ENCODE measurements at places on chromosomes 5 and 9. TPM values are rescaled to one million over a fixed set of nuclear protein-coding genes. Genes with fewer than 3 reads are reported as not detected.
A peak's percentile ranks its signal among the peaks of the same experiment; 100 is the strongest.

- no peak for DNase-seq
Measured at GRCh38 chr5:128009403-128009802, 74.2 kb upstream of the SLC12A2 start.

DNA sequence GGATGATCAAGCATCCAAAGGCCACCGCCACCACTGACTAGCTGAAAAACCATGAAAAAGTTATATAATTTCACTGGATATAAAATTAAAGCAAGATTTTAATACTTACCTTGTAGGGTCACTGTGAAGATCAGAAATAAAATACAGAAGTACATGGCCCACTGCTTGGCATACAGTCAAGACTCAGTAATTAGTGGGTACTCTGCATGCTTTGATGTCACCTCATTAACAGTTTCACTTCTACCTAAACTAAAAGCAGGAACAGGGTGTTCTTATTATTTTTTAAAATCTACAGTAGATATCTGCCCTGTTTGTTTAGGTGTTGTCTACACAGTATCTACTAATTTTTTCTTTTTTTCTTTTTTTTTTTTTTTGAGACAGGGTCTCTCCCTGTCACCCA lies 66.4 kb downstream of the NFIB start:
- DNase-seq, result no peak

The LECT2 gene
- total RNA-seq, result not detected

DNA sequence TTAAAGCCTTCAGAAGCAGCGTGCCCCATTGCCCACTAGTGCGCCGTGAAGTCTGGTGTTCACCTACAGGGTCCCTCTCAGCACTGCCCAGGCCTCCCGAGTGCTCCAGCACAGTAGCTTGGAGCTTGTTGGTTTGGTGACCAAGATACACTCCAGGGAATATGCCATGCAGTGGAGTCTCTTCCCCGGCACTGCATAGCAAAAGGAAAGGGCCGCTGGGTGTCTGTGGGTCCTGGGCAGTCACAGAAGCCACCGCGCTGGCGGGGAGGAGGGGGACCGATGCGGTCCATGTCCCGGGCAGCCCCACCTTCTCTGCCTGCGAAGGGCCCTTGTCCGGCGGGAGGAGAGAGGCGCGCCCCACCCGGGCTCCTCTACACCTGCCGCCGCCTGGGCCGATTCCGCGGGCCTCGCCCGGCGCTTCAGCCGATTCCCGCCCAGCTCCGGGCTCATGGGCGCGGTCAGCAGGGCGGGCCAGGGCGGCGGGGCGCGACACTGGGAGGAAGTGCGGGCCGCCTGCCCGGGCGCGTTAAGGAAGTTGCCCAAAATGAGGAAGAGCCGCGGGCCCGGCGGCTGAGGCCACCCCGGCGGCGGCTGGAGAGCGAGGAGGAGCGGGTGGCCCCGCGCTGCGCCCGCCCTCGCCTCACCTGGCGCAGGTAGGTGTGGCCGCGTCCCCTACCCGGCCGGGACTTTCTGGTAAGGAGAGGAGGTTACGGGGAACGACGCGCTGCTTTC lies at the start of gene SYK:
Gene SYK (plus strand): TSS at position 579 of the 732 bp plus-strand sequence. CDS start 42,080 bp downstream, outside the sequence.
- no peak for DNase-seq

DNA sequence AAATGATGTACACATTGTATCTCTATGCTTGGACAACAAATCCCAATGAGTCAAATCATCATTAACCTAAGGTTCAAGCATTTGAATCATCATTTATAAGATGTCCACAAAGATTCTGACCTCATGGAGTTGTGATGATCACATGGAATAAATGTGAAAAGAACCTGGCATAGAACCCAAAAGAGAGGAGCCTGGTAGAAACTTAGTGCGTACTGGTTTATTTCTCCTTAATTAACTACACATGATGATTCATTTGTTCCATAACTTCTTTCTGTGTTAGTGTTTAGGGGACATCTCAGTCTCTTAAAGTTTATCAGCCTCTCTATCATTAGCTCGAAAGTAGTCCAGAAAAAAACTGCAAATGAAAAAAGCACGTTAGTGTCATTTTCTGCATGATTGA lies 411.6 kb downstream of the BRINP1 start:
- DNase-seq, result no peak

GRCh38 chr9:102609461-102609860 lies 385.7 kb upstream of the CYLC2 start:
- no peak for DNase-seq

DNA sequence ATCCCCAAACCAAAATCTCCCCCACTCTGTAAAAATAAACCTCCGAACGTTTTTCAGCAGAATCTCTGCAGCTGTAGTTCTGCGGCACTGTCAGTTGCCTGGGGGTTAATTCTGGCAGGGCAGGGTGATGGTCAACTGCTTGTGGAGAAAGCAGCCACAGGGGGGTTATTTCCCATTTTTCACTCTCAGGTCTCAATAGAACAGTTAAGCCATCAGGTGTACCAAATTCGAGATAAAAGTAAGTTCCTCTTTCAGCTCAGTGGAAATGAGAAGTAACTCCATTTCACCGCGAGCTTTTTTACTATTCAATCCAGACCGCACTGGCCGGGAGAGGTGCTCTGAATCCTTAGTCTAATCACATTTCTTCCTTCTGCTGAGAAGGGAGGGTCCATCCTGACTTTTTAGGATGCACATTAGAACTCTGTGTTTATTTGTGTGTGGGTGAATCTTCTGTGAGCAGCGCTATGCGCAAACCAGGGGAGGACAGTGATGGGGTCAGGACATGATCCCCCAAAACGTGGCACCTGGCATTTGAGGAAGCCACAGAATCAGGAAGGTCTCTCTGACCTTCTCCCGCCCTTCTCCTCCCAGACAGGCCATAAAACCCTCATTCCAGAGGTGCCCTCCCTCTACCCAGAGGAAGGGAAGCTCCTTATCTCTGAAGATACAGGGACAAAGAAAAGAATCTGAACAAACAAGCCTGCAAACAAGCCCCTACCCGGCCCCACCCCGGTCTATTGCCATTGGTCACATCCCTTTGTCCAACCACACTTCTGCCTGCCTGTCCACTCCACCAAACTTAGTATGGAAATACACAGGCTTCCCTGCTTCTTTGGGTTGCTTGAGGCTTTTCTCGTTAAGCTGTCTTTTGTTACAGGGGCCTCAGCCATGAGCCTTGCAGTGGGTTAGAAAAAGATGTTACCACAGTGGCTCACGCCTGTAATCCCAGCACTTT lies 229.0 kb downstream of the ROR2 start:
- peak; percentile 25 for DNase-seq

The PPP2R2B gene
- total RNA-seq, result not detected

DNA sequence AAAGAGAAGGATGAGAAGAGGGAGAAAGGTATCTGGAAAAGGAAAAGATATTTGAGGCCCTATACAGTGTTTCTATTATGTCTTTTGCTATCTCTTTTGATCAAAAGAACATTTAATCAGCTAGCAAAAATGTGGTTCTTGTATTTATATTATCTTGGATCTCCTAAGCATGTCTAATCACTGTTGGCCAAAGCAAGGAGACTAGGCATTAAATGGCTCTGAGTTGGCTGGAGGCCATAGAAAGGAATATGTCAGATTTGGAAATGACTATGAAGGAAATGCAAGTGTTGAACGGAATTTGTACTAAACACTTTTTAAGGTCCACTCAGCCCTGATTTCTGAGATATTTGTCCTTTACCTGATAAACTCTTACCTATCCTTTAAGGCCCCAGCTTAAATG lies 22.4 kb upstream of the THG1L start:
- DNase-seq, result no peak

The PITX1 gene
- total RNA-seq, result 0.11 TPM

DNA sequence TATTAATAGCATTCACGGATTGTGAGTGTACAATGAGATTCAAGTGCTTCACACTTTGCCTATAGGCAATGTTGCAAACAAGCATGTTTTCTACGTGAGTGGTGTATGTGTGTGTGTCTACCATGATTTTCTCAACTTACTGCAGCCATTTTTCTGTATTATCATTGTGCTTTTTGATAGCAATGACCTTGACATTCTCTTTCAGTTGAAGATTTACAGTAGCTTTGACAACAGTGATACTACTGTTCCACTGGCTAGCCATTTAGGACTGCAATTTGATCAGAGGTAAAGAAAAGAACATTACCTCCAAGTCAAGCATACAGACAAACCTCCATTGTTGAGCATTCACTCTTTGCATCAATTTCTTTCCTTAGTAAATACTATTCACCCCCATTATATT lies 297.0 kb downstream of the MAN2A1 start:
- DNase-seq, result no peak

GRCh38 chr5:96321345-96321744 lies 111.7 kb downstream of the PCSK1 start:
- no peak for DNase-seq

The PRR7 gene
- 38.8 TPM for total RNA-seq

DNA sequence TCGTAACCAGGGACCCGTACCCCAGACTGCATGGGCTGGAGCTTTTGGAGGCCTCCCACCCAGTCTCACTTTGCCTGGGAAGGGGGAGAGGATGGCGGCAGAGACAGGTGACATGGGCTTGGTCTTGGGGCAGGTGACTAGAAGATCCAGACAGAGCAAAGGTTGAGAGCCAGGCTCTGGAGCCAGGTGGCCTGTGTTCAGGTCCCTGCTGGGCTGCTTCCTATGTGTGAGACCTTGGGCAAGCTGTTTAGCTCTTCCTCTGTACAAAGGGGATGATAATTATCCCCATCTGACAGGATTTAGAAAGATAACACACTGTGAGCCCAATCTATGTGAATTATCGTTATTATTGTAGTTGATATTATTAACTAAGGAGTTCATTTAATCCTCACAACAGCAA lies 16.1 kb upstream of the NDST1 start:
- DNase-seq, result no peak

GRCh38 chr9:125444166-125444565 lies 182.5 kb downstream of the GAPVD1 start:
- no peak for DNase-seq

GRCh38 chr5:43469671-43470391 lies 13.8 kb downstream of the TMEM267 start:
- DNase-seq, result peak; percentile 23

DNA sequence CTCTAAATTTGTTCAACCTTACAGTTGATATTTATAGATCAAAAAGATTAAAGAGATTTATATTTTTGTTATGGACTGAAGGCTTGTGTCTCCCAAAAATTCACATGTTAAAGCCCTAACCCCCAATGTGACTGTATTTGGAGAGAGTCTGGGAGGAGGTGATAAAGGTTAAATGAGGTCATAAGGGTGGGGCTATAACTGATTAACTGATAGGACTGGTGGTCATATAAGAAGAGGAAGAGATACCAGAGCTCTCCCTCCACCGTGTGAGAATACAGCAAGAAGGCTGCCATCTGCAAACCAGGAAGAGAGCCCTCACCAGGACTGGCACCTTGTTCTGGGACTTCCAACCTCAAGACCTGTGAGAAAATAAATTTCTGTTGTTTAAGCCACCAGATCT lies 264.3 kb downstream of the ENC1 start:
- no peak for DNase-seq

- no peak for DNase-seq
Measured at GRCh38 chr9:32992595-32993238, 8.7 kb downstream of the APTX start.

DNA sequence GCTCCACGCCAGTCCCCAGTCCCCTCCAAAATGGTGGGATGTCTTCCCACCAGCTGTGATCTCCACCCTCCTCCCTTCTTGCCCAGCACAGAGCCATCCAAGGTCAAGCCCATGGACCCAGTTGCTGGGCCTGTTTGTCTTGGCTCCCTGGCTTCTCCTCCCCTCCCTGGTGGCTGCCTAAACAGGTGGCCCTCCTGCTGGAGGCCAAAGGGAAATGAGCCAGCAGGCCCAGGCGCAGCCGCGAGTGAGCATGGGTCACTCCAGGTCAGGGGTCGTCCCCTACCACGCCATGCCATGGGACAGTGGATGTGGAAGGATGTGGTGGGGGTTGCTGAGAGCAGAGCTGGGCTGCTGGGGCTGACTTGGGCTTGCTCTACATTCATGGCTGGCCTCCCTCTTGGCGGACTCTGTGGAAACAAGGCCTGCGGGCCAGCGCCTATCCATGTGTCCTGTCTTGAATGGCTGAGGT lies 33.6 kb downstream of the COL15A1 start:
- no peak for DNase-seq

Measured in SK-MEL-5 (cell line).